Brain pericyte (primary cell): ENCODE measurements at places on chromosomes 5 and 9.

GRCh38 chr5:50863534-50864170 lies 197.2 kb downstream of the PARP8 start:
- DNase-seq = no peak

DNA sequence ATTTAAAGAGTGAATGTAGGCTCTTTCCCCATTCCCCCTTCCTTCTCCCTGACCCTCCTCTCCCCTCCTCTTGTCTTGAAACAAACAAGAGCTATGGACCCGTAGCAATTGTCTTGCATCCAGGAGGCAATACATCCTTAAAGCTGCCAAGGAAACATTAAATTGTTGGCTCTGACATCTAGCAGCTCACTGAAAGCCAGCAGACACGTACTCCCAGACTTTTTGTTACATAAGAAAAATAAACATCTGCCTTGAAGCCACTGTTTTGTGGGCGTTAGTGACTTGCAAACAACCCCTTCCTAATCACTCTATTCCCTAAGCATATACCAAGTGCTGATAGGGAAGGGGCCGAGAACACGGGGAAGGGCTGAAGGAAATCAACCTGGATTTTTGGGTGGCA lies 8.6 kb downstream of the SLC45A2 start:
- no peak for DNase-seq

DNA sequence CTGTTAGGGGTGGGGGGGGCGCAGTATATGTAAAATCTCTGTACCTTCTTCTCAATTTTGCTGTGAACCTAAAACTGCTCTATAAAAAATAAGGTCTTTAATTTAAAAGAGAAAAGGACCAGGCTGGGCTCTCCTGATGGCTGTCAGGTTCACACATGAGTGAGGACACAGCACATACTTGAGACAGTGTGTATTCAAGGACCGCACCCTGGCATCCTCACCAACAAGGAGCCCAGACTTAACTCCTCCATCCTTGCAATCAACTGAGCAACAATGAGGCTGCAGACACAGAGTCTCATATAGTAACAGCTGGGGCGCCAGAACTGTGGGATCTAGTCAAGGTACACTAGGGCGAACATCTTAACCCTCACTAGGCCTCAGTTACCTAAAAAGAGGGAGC lies 9.8 kb downstream of the TNIP1 start:
- no peak for DNase-seq

- no peak for DNase-seq
Observed at GRCh38 chr5:93580063-93580926, 724 bp downstream of the NR2F1-AS1 start.

- DNase-seq = no peak
Observed at GRCh38 chr5:147567917-147568598, 58.2 kb upstream of the DPYSL3 start.

DNA sequence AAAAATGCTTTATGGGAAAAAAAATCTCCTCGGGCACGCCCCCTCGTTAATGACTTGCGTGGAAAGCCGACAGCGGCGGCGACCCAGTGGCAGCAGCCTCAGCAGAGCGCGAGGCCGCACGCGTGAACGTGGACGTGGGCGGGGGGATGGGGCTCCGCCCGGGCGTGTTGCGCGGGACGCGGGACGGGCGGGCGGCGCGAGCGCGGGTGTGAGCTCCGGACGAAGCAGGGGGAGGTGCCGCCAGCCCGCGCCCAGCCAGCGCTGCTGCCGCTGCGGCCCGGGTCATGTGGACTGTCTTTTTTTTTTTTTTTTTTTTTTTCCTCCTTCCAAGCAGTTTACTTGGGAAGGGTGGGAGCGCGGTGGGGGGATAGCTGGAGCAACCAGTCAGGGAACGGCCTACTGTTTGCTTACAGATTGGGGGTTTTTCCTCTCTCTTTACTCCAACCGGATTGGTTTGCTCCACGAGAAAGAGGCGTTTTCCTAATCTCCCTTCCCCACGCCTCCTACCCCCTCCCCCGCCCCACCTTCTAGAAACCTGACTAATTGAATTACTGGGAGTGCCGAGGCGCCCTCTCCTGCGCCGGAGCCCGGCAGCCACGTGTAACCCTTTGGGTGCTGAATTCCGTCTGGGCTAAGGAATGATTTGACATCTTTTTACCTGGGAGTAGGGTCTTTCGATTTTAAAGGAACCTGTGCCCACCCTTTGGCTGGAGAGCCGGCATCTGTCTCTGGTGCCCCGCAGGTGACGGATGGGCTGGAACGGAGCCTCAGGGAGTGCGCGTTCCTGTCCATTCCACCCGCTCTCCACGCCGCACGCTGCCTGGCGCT lies 1.7 kb upstream of the EFNA5 start:
- DNase-seq = peak; percentile 85

DNA sequence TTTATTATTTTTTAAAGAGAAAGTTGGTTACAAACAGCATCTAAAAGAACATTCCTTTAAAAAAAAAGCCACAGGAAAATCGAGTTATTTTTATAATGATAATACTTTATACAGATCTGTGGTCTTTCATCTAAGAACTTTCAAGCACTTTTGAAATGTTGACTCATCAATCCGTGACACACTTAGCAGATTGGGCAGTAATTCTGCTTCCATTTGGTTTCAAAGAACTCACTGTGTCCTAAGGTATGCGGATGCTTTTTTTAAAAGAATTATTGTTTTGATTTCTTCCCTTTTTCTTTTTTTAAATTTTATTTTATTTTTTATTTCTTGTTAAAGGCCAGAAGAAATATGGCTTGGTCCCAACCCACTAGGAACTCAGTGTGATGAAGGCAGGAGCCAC lies 147.8 kb downstream of the AOPEP start:
- no peak for DNase-seq

- no peak for DNase-seq
Observed at GRCh38 chr5:36885149-36885548, 8.6 kb downstream of the NIPBL start.

DNA sequence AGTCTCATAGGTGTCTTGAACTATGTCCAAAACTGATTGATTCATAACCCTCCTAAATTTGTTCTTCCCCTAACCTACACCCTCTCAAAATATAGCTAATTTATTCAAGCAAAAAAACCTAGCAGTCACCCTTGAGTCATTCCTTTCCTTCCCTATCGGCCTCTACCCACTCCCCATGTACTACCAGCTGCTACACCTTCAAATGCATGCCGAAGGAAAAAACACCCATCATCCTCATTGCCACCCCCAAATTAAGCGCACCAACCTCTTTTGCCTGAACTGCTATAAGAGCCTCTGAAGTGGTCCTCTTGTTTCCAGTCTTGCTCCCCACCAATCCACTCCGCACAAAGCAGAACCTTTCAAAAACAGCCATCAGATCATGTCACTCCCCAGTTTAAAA lies 12.6 kb downstream of the LIFR start:
- DNase-seq = no peak

GRCh38 chr9:19976226-19976625 lies 187.4 kb upstream of the SLC24A2 start:
- no peak for DNase-seq

GRCh38 chr9:107387409-107387808 lies 102.2 kb downstream of the KLF4 start:
- peak; percentile 8 for DNase-seq

DNA sequence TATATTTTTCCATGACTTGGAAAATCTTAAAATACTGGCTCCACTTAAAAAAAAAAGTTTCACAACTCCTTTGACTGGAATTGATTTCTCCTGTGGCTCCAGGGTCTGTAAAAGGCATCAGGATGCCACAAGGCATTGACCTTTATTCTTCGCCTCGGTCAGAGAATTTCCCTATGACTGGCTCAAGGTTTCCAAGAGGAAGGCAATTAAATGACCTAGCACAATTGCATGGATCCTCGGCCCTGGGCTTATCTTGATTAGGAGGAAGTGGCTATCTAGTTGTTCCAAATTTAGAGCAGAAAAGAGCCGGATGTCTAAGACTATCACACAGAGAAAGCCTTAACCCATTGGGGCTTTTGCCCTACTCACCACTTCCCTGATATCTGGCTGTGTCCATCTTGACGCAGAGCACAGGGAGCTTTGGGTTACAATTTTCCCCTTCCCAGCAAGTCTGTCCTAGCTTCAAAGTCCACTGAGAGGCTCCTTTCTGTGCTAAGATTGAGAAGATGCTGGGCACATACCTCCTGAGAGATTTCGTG lies 56.9 kb upstream of the COL15A1 start:
- no peak for DNase-seq

DNA sequence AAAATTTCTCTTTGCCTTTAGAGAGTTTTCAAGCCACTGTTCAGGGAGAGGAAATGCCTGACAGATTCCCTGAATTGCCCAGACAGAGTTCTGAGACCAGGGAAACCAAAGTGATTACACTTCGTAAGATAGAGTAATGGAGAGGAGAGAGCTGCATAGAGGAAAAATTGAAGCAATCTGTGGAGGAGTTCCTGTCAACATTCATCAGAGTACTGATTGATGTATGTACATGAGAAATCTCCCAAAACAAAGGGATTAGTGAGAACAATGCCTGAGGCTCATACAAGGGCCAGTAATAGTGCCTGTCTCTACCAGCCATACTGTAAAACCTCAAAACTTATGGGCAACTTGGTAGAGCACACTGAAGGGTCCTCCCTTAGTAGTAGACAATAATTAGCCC lies 79.0 kb upstream of the TRIM32 start:
- no peak for DNase-seq

DNA sequence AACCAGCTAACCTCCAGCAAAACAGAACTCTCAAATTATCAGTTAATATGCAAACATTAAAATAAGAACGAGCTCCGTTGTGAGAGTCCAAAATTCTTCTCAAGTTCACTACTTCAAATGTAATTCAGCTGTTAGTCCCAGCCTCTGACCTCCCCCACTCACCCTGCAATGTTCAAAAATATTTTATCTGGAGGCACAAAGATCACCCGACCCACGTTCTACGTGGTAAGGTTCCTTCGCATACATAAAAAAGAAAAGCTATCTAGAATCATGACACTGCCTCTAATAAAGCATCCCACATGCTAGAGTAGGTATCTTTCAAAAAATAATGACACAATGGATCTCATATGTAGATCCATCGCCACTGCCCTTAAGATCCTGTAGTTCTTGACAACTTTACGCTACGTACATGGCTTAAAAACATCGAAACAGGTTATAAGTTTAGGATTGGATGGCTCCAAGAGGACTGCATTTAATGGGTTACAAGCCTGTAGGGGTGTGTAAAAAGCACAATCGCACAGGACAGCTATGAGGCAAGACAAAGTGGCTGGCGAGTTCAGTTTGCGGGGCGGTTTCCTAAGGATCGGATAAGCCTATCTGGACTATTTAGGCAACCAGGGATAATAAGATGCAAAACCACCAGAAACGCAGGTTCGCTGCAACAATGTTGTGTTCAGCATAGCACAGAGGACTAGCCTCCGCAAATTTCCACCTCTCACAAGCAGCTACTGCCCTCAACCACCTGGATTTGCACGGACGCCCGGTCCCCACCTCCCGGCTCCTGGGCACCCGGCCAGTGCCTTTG lies 969 bp downstream of the CLK4 start:
- no peak for DNase-seq

DNA sequence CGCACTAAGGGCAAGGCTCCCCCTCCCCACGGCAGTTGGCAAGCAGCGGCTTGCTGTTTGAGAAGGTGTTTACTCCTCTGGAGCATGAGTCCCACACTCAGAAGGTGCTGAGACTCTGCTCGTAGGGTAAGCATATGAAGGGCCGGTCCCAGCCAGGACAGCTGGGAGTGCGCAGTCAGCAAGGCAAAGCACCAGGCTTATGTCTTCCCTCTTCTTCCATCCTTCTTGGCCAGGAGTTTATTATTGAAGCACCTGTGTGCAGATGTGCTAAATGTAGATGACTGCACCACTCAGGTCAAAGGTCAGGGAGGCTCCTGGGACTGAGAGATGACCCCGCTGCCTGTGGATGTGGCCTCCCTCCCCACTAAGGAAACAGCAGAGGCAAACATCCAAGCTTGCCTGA lies 27.0 kb upstream of the CDKN2AIPNL start:
- DNase-seq = no peak

GRCh38 chr5:2196416-2196815 lies 313.7 kb upstream of the IRX4 start:
- no peak for DNase-seq

DNA sequence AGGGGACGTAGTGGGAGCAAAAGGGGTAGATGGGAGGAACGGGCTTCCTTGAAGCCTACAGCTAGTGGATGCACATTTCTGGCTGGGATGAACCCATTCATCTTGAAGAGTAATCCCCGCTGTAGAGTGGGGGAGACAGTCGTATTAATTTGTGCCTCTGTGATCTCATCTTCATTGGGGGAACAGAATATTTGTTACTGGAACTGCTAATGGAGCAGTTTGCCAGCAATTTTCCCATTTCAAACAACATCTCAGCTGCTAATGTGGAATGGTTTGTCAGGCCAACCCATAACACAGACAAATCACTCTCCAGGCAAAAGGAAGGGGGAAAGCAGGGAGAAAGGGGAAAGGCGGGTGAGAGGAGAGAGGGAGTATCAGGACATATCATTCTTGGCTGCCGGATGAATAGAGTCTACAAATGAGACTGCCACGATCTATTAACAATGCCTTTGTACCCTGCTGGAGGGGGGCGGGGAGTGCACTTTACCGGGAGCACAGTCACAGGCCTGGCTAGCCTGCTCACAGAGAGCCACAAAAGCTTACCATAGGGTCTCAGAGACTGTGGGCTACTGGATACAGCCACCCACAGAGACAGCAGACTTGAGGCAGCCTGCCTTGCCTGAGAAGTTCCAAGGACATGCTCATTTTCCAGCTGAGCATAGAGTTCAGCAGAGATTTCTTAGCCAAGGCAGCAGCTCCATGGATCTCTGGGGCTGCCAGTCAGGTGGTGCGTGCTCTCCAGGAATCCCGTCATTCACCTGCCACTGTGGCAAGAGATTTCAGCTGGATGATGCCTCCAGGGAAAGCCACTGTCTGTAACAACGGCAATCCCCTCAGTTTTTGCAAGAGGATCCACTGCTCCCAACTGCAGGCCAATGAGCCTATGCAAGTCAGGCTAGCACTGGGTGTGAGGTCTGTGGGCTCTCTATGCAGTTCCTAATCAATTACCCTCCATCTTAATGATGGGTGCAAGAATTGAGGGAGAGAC lies 217.7 kb upstream of the PANK3 start:
- no peak for DNase-seq

- no peak for DNase-seq
Observed at GRCh38 chr5:75058986-75059535, 6.7 kb upstream of the GCNT4 start.

- DNase-seq = no peak
Observed at GRCh38 chr5:181131514-181131913, 545 bp upstream of the OR2V1 start.

DNA sequence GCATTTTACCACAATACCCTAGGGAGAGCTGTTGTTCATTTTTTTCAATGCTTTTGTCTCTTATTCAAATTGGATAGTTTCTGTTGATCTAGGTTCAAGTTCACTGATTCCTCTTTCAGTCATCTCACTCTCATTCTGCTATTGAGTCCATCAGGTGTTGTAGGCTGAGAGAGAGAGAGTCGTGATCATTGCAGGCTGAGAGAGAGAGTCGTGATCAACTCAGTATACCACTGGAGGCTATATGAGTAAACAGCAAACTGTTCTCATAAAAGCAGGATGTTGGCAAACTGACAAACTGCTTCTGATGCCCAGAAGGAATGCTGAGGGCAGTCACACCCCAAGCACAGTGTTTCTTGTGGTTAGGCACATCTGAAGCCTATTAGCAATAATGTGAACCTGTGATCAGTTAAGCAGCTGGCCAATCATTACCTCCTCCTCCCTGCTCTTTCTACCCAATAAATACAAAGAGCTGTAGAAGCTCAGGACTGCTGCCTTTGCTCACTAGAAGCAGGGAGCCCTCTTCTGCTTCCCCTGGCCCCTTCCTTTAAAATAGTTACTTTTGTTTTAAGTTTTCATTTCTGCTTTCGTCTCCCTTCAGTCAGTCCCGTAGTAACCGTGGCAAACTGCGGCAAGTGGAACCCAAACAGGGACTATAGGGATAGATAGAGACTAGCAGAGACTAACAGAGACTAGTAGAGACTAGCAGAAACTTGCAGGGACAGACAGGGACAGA lies 476.1 kb upstream of the ACO1 start:
- DNase-seq = no peak
